Fibroblast of skin of left quadriceps (primary cell): ENCODE measurements at places on chromosomes 3 and 15.

DNA sequence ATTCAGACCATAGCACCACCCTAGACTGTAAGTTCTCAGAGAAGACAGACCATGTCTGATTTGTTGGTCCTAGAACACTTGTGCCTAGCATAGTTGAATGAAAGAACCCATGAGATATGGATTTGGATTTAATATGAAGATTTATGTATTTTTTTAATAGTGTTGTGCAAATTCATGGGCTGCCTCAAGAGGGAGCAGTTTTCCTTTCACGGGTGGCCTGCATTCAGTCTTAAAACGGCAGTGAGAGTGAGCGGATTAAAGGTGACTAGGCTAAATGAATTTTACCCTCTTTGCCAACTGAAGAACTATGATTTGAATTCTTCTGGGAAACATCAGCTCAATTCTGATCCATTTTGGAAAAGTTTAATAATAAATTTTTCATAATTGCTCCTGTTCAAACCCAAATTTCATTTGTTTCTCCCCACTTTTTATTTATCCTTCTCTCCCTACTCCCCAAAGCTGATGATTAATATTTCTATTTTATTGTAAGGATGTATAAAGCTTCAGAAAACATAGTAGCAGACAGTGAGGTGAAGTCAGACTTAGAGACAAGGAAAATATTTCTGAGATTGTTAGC, 67.3 kb downstream of the MORC1 start:
- DNase-seq: no peak

DNA sequence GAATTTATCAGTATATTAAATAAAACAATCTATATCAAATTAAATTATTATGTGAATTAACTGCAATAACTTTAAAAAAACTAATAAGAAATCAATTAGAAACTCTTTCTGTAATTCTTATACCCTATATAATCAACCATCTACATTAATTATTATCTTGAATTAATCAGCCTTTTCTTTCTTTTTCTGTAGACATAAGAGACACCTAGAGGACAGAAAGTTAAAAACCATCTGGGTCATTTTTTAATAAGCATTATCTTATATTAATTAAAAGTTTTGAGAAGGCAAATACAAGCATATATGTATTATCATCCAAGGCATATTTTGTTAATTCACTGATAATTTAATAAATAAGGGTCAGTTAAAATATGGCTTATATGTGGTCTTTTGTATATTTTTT, 24.2 kb upstream of the SLC25A26 start:
- DNase-seq: no peak

- no peak for DNase-seq
Observed at GRCh38 chr3:73249047-73249446, 187.6 kb downstream of the EBLN2 start.

DNA sequence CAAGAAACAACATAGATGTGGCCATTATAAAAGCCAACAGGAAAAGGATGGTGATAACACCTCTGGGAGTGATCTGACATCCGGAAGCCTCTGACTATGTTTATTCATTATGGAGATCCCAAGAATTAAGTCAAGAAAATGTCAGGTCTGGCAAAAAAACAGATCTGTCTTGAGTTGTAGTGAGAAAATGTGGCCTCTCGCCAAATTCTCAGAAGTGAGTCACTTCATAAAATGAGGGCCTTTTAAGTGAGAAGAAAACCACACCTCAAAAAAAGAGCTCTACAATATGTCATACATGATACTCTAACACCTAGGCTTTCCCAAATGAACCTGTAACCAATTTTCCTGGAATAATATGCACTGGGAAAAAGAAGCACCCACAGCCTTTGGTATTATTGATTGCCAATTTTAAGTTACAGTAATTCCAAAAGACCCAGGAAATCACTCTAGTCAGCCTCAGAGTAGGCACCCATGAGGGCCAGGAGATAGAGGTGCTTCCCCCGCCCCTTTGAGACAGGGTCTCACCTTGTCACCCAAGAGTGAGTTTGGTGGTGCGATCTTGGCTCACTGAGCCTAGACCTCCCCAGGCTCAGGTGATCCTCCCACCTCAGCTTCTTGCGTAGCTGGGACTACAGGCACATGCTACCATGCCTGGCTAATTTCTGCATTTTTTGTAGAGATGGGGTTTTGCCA, 38.0 kb downstream of the CCR3 start:
- DNase-seq: no peak

DNA sequence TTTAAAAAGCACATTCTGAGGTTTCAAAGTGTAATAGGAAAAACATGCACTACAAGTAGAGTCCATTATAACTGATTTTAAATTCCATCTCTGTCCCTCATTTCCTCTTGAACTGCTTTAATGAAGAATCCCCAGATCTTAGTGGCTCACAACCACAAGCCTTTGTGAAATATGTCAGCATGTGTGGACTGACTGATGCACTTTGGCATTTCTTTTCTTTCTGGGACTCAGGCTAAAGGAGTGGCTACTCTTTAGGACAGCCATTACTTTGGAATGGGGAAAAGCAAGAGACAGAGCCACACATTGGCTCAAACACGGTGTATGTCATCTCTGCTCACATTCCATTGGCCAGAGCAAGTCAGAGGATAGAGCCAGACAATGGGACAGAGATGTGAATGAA, 139.6 kb downstream of the GRM7 start:
- no peak for DNase-seq

DNA sequence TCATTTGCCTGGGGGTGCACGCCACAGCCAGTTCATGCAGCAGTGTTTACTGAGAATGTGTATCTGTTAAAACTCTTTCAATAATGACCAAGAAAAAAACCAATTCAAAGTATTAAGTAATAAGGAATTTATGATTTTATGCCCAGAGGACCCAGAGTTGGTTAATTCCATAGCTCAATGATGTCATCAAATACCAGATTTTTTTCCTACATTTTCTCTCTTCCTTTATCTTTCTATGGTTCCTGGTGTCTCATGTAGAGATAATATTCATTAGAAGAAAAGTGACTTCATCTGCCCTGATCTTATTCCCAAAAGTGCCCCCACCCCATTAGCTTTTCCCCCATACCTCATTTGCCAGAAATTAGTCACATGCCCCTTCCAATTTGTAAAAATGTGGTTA, 44.6 kb upstream of the LMCD1 start:
- peak; percentile 69 for DNase-seq

- no peak for DNase-seq
Observed at GRCh38 chr3:171932153-171932611, 89.0 kb downstream of the TMEM212 start.

DNA sequence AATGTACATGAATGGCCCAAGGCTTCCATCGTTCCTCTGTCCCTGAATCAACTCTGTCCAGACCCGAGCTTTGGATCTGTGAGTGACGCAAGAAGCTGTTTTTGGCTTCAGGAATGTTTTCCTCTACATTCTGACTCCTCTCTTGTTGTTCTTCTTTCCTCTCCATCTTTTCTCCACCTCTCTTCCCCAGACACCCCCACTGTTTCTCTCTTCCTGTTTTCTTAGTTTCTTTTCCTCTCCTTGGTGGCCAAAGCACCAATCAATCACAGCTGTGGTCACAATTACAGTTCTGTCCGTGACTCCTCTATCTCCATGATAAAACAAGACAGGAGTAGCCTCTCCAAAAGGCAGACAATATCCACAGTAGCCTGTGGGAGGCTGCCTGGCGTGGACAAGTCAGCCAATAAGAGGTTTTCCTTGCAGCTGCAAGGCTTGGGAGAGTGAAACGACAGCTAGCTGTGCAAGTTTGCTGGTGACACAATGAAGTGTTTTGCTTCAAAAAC, 4.9 kb upstream of the TMEM212 start:
- DNase-seq: peak; percentile 29

- no peak for DNase-seq
Observed at GRCh38 chr3:166125179-166125578, 288.0 kb upstream of the BCHE start.

GRCh38 chr3:37861620-37862041, at the start of gene CTDSPL:
Gene CTDSPL (plus strand): TSS chr3:37861880. CDS start chr3:37862200, 320 bp downstream.
- DNase-seq: peak; percentile 29

GRCh38 chr3:127064391-127065137, 81.6 kb downstream of the PLXNA1 start:
- no peak for DNase-seq

- no peak for DNase-seq
Observed at GRCh38 chr15:89175617-89176191, 45.7 kb downstream of the RLBP1 start.

- no peak for DNase-seq
Observed at GRCh38 chr15:85761635-85762034, 33.1 kb downstream of the KLHL25 start.

DNA sequence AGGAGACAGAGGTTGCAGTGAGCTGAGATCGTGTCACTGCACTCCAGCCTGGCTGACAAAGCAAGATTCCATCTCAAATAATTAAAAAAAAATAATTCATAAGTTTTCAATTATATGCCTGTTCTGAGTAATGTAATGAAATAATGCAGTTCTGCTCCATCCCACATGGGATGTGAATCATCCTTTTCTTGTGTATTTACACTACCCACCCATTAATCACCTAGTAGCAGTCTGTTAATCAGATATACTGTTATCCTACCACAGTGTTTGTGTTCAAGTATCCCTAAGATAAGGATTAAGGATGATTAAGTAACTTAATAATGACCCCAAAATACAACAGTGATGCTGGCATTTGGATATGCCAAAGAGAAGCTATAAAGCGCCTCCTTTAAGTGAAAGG, 38.8 kb downstream of the PIGB start:
- DNase-seq: peak; percentile 37

DNA sequence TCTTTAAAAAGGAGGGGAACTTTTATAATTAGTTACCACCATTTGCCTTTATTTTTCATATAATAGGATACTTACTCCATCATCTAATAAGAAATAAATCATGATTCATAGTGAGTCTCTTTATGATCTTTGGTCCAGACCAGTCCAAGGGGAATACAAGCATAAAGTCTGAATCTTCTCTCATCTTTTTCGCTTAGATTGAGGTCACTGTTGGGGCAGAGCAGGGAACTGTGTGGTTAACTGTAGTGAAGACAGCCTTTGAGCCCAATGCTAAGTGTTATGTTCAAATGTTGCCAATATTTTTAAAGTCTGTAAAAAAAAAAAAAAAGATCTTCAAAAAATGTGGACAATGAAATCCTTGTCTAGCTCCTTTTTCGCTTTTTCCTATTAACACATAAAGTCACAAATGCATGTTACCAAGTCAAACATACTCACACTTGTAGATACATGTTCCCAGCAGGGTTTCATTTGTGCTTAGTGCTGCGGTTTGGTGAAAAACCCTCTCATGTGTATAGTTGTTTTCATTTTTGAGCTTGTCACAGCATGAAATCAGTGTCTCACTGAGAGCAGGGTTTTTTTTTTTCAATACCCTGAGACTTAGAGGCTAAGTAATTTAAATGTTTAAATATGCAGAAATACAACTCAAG, 72.1 kb downstream of the EPHA3 start:
- DNase-seq: peak; percentile 9

DNA sequence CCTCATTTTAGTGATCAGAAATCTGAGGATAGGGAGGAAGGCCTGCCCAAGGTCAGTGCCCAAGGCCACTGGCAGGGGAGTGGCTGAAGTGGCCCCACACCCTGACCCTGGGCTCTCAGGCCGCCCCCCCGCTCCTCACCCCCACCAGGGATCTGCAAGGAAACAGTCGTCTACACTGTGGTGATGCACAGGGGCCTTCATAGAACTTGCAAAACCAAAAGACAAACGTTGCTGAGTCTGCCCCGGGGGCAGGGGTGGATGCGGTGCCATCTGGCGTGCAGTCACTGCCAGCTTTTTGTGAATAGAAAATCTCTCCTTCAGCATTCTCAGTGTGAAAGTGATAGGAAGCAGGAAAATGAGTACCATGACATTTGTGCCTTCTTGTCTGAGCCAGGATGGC, 41.3 kb downstream of the WHAMM start:
- DNase-seq: no peak

DNA sequence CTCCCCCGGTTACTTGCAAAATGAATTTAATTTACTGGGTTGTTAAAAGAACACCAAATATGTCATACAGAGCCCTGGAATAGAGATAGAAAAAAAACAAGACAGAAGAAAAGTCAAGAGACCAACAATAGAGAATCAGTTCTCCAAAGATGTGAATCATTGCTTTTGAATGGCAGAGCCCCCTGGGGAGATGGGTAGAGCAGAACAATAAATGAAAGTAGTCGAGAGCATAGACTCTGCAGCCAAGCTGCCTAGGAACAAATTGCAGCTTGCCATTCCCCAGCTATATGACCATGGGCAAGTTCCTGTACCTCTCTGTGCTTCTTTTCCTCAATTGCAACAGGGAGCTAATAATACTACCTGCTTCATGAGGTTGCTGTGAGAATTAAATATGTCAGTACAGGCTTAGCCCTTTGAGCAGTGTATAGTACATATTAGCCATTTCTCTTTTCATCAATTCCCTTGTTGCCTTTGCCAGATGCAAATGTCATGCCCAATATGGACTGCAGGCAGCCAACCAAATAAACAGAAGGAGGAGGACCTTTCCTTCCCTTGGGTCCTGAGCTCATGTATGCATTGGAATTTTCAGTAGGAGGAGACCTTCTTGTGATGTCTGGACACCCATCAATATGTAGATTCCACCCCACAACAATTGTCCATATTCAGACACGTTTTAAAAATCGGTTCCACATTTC, 25.0 kb upstream of the BFSP2 start:
- no peak for DNase-seq

GRCh38 chr3:101936419-101937356, 87.4 kb downstream of the NFKBIZ start:
- peak; percentile 85 for DNase-seq

- DNase-seq: no peak
Observed at GRCh38 chr3:28118087-28118486, 123.3 kb upstream of the CMC1 start.

DNA sequence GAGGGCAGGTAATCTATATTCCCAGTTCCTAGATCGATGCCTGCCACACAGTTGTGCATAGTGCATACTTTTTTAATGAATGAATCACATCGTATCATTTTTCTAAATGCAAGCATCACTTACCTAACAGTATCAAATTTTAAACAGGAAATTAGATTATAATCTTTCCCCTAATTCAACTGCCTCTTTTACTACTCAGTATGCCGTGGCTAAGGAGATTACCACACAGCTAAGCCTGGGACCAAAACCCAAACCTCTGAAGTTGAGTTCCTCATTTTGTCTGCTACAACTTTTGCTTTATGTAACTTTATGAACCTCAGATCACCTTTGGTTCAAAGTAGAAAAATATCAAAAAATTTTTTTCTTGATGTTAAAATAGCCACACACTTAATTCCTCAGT, 53.2 kb upstream of the FNDC3B start:
- no peak for DNase-seq

- no peak for DNase-seq
Observed at GRCh38 chr3:29301332-29302019, 20.6 kb downstream of the RBMS3 start.

GRCh38 chr15:98493966-98494511, 154.3 kb upstream of the IGF1R start:
- no peak for DNase-seq

DNA sequence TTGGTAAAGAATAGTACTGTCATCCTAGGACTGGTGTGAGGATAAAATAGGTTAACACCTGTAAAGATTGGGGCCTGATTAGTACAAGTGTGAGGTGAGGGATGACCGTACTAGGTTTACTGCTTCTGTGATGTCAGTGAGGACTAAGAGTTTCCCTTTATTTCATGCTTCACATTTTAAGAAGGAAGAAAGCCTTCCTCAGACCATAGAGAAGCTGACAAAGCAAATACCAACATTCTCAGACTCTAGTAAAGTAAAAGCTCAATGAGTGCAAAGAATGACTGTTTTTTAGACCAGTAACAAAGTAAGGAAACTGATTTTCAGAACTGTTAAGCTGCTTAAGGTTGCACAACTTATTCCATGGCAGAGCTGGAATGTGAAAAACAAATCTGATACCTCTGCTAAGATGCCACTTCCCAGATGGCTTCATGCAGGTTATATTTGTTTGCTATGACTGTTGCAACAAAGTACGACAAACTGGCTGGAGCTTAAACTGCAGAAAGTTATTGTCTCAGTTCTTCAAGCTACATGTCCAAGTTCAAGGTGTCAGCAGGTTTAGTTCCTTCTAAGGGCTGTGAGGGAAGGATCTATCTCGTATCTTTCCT, 354.9 kb downstream of the RSL24D1 start:
- DNase-seq: no peak
